ENCODE measurements at places on chromosomes 3 and 15.
A peak's percentile ranks its signal among the peaks of the same experiment; 100 is the strongest.

GRCh38 chr15:64596701-64597476 lies 136.5 kb downstream of the ZNF609 start:
- DNase-seq: peak; percentile 44

GRCh38 chr3:78737988-78738387 lies 1029.8 kb downstream of the ROBO1 start:
- no peak for DNase-seq

- DNase-seq: no peak
These were observed 1010.8 kb downstream of the OTOL1 start for GRCh38 chr3:162507397-162507796.

GRCh38 chr3:72702390-72702789 lies 145.9 kb downstream of the SHQ1 start:
- DNase-seq: no peak

GRCh38 chr3:14811684-14812083 lies 7.1 kb upstream of the FGD5 start:
- DNase-seq: no peak

DNA sequence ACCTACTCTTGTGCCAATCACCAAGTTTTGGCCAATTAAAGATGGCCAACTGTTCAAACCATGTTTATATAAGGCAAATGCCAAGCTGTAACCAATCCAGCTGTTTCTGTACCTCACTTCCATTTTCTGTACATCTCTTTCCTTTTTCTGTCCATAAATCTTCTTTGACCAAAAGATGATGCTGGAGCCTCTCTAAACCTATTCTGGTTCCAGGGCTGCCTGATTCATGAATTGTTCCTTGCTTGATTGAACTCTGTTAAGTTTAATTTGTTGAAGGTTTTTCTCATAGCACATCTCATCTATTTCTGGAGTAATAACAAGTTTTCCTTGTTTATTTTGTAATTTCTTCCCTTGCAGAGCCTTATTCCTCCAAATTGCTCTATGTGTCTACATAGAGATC lies 115.3 kb upstream of the SMAD3 start:
- no peak for DNase-seq

DNA sequence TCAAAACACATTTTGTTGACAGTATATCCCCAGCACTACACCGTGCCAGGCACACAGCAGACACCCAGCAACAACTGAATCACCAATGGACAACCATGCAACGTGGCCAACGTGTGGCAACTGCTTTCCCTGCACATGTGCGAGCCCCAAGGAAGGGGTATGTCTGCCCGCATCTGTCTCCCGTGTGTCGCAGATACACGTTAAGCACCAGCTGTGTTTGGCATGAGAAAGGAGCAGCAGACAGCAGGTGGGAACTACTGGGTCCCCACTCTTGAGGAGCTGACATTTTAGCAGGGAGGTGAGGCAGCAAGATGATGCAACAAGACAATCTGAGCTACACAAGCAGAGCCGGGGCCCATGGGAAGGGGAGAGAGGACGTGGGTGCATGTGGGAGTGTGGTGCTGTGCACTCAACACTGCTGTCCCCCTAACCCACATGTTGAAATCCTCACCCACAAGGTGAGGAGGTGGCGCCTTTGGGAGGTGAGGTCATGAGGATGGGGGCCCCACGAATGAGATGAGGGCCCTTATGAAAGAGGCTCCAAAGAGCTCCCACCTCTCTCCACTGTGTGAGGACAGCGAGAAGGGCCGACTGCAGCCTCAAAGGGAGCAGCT lies 56.2 kb downstream of the ROPN1B start:
- DNase-seq: no peak

GRCh38 chr3:12796171-12797123 lies at the start of gene CAND2:
TSS of gene CAND2 (plus strand) at chr3:12796680. CDS start at chr3:12796721, 41 bp downstream.
- DNase-seq: no peak

DNA sequence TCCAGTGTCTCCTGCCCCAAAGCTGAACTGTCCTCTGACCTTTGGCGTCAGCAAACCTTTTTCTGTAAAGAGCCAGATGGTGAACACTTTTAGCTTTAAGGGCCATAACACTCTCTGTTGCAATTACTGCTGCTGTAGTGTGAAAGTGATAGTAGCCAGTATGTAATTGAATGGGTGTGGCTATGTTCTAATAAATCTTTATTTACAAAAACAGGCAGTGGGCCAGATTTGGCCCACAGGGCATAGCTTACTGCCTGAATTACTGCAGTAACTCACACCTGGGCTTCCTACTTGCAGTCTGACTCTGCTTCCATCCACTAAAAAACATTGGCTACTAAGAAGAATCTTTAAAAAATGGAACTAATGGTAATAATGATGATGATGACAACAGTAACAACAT lies 68.0 kb upstream of the SLC6A11 start:
- DNase-seq: no peak

DNA sequence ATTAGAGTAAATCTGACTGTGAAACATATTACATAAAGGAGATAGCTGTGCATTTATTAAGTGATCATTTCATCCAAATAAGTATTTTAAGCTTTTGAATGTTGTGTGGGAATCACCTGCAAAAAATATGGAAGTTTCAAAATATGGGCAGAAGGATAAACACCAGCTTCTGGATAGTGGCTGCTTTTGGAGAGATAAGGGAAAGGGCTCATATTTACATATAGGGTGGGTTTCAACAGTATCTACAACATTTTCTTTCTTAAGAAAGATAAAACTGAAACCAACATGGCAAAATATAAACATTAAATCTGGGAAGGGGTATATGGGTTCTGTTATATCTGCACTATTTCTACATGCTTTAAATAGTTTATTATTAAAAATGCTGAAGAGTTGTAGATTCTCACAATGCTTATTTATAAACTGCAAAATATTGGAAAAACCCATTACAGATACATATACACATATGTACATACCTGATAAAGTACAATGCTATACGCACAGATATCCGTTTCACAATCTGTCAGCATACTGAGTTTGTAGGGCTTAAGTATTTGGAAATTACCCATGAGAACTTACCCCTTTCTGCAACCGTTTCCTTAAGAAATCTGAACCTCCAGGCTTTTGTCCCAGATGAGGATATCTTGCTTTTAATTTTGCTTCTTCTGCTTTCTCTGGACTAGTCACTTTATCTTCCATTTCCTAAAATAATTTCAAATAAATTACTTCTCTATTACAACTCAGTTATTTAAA lies 12.1 kb downstream of the ARPP19 start:
- DNase-seq: no peak

GRCh38 chr3:82133070-82133606 lies 371.7 kb upstream of the GBE1 start:
- peak; percentile 15 for DNase-seq

- no peak for DNase-seq
These were observed 322.5 kb upstream of the COL8A1 start for GRCh38 chr3:99315896-99316295.

- no peak for DNase-seq
These were observed 29.5 kb downstream of the AGTR1 start for GRCh38 chr3:148727231-148727630.

DNA sequence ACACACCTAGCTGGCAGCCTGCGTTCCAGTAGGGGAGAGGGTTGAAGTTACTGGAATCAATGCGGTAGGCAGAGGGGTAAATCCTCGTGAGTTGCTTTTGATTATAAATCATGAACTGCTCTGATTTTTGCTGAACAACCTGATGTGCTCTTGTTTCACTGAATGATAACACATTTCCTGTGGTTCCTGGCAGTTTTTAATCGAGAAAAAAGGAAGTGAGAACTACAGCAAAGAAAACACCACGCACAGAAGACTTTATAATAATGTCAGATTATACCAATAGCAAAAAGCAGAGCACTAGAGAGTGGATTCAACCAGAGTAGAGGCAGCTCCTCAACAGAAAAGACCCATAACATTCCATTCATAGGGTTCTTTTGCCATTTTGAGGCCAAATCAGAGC lies 200.8 kb upstream of the STRIT1 start:
- no peak for DNase-seq

DNA sequence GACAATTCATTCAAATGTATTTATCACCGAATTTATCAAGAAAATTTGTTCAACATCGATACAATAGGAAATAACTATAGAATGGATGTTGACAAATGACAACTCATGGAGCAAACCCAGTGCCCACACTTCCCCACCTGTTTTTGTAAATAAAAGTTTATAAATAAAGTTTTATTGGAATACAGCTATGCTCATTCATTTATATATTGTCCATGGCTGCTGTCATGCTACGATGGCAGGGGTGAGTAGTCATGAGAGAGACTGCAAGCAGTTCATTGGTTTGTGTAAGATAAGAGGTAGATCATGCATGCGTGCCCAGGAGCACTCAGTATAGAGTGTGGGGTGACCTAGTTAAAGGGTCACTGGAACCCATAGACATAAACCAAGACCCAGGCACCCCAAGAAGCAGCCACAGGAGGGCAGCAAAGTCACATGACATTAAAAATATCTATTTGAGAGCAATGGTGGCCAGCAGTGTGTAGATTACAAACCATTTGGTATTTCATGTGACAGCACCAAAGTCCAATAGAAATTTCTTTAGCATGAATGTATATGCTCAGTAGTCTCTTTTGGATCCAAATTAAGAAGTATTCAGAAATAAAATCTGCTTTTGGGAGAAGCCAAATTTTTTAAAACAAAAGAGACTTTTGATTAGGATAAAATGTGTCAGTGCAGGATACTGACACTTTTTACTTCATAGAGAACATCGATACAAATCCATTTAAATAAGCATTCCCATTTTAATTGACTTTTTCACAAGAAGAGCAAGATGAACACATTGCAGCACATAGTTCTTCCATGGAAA lies 794.8 kb downstream of the MCTP2 start:
- no peak for DNase-seq

DNA sequence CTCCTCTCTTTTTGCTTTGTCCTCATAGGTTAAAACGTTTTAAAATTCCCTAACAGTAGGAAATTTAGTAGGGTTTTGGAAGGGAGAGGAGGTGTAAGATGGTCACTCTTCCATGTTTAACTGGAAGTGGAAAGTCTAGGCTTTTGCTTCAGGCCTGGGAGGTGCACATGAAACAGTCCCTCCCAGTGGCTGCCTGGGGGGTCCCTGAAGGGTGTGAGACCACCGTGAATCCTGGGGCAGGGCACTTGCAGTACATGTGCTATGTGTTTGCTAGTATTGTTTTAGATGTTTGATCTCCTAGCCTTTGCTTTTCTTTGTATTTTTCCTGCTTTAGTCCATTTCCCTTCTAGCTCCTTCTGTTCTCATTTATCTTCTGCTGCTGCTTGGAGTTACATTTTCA lies 178.5 kb downstream of the THSD4 start:
- no peak for DNase-seq

- DNase-seq: no peak
These were observed 765.8 kb upstream of the ROBO1 start for GRCh38 chr3:80533553-80533952.

- no peak for DNase-seq
These were observed 201.4 kb downstream of the SSR3 start for GRCh38 chr3:156353563-156353962.

DNA sequence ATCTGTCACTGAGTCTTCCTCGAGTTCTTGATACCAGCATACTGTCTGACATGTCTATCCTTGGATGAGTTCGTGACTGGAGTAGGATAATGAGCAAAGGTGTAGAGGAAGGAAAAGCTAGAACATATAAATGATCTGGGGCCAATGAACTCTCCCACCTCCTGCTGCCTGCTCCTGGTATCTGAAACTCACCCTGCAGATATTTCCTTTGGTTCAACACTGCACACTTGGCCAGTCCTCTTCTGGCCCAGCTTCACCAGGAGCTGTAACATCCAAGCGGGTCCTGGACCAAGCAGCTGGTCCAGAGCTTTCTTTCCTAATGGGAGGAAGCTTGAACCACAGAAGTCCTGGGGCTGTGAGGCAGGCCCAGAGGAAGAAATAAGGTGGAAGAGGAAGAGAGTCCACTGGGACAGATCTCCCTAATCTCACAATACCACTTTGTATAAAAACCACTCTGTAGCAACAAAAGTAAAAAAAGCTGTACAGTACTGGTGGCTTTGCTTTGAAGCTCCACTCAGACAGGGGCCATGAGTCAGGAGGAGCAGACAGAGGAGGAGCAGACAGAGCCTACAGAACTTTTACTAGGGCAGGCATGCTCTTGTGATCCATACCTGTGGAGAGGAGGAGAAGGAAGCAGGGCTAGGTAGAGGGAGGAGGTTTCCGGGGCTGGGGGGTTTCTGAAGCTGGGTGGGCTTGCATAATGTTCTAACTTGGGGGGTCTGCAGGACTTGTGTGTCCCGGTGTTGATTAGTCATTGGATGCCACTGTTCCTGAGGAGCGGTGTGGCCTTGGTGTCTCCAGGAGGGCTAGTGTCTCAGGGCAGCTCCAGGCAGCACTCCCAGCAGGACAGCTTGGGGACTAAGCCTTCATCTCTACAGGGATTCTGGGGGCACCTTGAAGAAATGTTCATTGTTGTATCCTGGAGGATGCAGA lies 166.9 kb downstream of the ABHD5 start:
- DNase-seq: no peak

GRCh38 chr15:76234337-76234889 lies 76.9 kb downstream of the ETFA start:
- no peak for DNase-seq

- DNase-seq: no peak
These were observed 39.2 kb upstream of the CSPG4 start for GRCh38 chr15:75751891-75752290.

- no peak for DNase-seq
These were observed 969.4 kb downstream of the NTRK3 start for GRCh38 chr15:87287156-87287555.

- DNase-seq: no peak
These were observed 37.3 kb downstream of the BTD start for GRCh38 chr3:15638891-15639262.

DNA sequence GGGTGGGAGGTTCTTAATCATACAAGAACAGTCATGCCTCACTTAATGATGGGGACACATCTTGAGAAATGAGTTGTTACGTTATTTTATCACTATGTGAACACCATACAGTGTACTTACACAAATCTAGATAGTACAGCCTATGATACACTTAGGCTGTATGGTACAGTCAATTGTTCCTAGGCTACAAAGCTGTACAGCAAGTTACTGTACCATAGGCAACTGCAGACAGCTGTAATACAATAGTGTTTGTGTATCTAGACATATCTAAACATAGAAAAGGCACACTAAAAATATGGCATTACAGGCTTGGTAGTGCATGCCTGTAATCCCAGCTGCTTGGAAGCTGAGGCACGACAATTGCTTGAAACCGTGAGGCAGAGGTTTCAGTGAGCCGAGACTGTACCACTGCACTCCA lies 55.7 kb upstream of the PLXND1 start:
- DNase-seq: no peak

DNA sequence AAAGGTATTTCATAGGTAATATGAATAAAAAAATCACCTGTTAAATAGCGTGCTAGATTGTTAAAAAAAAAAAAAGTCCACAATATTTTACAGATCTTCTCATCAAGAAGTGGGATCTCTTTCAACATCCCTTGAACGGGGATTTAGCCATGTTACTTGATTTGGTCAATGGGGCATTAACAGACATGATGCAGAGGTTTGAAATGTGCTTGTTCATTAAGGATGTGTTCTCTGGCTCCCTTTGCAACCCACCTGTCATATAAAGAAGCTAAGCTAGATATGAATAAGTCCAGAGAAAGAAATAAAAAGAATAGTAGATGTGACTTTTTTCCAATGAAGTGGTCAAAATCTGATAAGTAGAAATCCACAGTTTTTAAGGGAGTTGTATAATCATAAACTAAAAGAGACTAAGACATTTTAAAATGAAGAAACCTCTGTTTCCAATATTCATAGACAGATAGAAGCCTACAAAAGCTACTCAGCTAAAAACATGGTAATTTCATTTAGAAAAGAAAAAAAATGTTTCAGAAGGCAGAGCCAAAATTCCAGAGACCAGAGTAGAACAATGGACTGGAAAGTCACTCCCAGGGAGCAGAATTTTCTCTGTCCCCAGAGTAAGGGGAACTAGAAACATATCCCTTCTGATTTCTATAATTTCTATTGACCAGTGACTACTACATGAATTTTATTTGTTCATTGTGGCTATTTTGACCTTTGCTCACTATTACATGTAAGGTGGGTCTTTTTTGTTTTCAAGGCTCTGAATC lies 79.2 kb downstream of the PLSCR2 start:
- no peak for DNase-seq
